ENCODE measurements at places on chromosomes 1 and 21.
A peak's percentile ranks its signal among the peaks of the same experiment; 100 is the strongest.

GRCh38 chr1:51518586-51519047 lies 449 bp downstream of the EPS15 start:
- DNase-seq, result peak; percentile 24

DNA sequence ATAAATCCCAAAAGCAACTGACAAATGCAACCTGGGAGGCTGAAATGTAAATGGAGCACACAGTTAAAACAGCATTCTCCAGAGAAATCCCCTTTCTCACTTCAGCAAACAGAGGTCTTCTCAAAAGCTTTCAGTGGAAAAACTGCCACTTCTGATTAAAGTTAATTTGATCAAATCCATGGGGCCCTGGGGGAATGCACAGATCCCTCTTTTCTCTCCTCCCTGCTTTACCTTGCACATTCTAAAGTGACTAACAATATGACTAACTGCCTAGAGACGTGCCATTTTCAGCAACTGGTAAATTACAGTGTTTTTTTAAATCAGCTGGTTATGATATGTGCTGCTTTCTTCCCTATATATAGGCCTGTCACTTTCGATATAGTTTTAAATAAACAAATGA lies 142.5 kb downstream of the RERE start:
- DNase-seq, result no peak

DNA sequence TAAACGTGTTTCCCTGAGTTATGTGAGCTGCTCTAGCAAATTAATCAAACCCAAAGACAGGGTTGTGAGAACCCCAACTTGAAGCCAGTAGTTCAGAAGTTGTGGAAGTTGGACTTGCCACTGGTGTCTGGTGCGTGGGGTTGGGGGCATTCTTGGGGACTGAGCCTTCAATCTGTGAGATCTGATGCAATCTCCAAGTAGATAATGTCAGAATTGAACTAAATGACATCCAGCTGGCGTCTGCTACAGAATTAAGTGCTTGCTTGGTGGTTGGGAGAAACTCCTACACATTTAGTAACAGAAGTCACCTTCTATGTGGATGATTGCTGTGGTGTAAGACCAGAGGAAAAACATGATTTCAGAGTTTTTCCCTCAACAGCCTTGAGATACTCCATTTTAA lies 207.4 kb downstream of the FGGY start:
- DNase-seq, result no peak

- DNase-seq, result no peak
These were observed 263.9 kb downstream of the PLPP3 start for GRCh38 chr1:56315293-56315942.

- no peak for DNase-seq
These were observed 151.5 kb upstream of the BACE2 start for GRCh38 chr21:41016472-41016871.
